ENCODE measurements at places on chromosomes 4 and X. TPM values are rescaled to one million over a fixed set of nuclear protein-coding genes. Genes with fewer than 3 reads are reported as not detected.

DNA sequence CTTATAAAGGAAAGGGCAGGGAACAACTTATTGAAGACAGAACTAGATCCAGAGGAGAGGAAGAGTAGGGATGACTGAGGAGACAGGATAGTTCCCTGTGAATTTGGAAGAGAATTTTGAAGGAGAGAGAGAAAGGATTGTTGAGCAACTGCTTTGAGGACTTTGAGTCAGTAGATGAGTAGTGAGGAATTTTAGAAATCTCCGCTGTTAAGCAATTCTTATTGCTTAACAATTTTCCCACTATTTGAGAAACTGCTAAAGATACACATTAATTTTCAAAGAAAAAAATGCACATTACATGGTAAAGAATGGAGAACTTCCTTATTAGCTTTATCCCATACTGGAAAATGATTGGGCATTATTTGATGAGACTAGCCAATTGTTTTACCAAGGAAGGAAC is 116.3 kb upstream of the NRK start:
- H3K4me3 ChIP-seq: no peak overlapping the region
- H3K4me1 ChIP-seq: no peaks in the 10 kb centered on the region
- no peaks in the 10 kb centered on the region for H3K36me3 ChIP-seq
- no peak overlapping the region for H3K27ac ChIP-seq

- DNase-seq: no peak
- peaks cover 8% of the 10 kb centered on the region for H3K27me3 ChIP-seq
- H3K36me3 ChIP-seq: no peaks in the 10 kb centered on the region
- no peaks in the 10 kb centered on the region for H3K4me1 ChIP-seq
- H3K27ac ChIP-seq: no peak overlapping the region
These were observed 209.8 kb upstream of the NOCT start for GRCh38 chr4:138805736-138806135.

- no peak overlapping the region for H3K4me3 ChIP-seq
- H3K4me1 ChIP-seq: no peaks in the 10 kb centered on the region
- no peaks in the 10 kb centered on the region for H3K27me3 ChIP-seq
- H3K36me3 ChIP-seq: no peaks in the 10 kb centered on the region
- no peak for DNase-seq
These were observed 98.8 kb upstream of the EGFL6 start for GRCh38 chrX:13470685-13470977.

The ARX gene
- total RNA-seq: not detected

GRCh38 chr4:10619220-10619619 is 65.3 kb downstream of the CLNK start:
- H3K4me3 ChIP-seq: no peak overlapping the region
- DNase-seq: no peak
- H3K36me3 ChIP-seq: no peaks in the 10 kb centered on the region
- H3K27me3 ChIP-seq: no peaks in the 10 kb centered on the region

- no peak overlapping the region for H3K4me3 ChIP-seq
- DNase-seq: no peak
- H3K27ac ChIP-seq: no peak overlapping the region
These were observed 155.3 kb upstream of the EDNRA start for GRCh38 chr4:147325571-147325981.

GRCh38 chr4:38572793-38573192 is 91.2 kb upstream of the KLF3 start:
- H3K4me3 ChIP-seq: no peak overlapping the region
- no peak overlapping the region for H3K27ac ChIP-seq
- DNase-seq: no peak
- H3K36me3 ChIP-seq: no peaks in the 10 kb centered on the region
- no peaks in the 10 kb centered on the region for H3K4me1 ChIP-seq

DNA sequence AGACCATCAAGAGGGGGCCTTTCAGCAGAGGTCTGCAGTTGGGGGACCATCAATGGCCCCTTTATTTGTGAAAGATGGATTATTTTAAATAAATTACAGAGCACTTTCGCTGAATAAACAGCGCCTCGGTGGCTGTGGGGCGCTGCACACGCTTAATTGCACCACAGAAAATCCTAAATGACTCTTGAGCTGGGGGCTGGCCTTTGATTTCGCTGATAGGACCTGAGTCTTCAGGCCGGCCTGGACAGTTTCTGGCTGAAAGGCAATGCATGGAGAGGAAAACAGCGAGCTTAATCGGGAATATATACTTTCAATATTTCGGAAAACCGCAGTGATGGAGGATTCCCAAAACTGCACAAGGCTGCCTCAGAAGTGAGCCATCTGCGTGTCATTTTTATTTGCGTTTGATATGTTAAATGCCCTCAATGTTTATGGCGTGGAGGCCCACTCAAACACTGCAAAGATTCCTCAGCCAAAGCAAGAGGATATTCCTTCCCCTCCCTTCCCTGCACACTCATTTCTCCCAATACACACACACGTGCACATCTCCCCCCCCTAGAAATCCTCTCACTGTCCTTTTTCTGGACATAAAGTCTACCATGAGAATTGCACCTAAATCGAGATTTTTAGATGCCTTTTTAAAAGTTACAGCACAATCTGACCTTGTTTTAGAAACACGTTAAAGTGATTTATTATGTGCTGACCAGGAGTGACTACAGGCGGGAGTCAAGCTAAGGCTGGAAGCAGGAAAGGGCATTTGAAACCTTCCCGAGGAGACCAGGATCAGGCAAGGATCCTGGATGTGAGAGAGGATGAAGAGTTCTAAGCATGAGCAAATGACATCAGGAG is 340.7 kb downstream of the RAB28 start:
- DNase-seq: no peak
- no peaks in the 10 kb centered on the region for H3K4me1 ChIP-seq
- no peak overlapping the region for H3K4me3 ChIP-seq
- H3K36me3 ChIP-seq: no peaks in the 10 kb centered on the region

The LIN54 gene
- 18.2 TPM for total RNA-seq

DNA sequence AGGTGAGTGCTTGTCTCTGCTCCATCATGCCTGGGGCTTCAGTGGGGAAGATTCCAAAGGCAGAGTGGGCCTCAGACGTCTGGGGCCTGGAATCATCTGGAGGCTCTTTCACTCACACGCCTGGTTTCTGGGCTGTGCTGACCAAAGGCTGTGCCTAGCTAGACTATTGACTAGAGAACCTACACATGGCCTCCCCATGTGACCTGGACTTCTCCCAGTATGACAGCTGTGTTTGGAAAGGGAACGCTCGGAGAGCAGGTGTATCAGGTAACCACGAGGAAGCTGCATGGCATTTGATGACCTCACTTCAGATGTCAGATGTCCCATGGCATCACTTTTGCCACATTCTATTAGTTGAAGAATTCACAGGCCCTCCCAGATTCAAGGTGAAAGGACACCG is 51.0 kb downstream of the ADGRL3 start:
- no peaks in the 10 kb centered on the region for H3K36me3 ChIP-seq
- no peak for DNase-seq
- H3K27me3 ChIP-seq: no peaks in the 10 kb centered on the region

DNA sequence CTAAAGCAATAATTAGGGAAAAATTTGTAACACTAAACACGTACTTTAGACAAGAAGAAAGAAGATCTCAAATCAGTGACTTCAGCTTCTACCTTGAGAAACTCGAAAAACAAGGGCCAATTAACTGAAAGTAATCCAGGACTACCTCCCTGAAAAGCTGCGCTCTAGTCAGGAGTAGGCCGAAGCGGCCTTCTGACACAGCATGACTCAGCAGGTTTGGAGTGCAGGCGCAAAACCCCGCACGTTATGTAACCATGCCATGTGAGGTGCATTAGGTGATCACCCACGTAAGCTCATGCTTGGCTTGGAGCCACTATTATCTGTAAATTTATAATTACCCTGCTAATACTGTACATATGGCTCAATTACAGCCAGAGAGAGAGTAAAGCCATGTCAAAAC is 52.8 kb upstream of the CCDC149 start:
- H3K27ac ChIP-seq: no peak overlapping the region
- no peaks in the 10 kb centered on the region for H3K27me3 ChIP-seq
- H3K4me1 ChIP-seq: no peaks in the 10 kb centered on the region
- no peak overlapping the region for H3K4me3 ChIP-seq
- H3K36me3 ChIP-seq: no peaks in the 10 kb centered on the region
- DNase-seq: no peak

The GPR173 gene
- 2.4 TPM for total RNA-seq

DNA sequence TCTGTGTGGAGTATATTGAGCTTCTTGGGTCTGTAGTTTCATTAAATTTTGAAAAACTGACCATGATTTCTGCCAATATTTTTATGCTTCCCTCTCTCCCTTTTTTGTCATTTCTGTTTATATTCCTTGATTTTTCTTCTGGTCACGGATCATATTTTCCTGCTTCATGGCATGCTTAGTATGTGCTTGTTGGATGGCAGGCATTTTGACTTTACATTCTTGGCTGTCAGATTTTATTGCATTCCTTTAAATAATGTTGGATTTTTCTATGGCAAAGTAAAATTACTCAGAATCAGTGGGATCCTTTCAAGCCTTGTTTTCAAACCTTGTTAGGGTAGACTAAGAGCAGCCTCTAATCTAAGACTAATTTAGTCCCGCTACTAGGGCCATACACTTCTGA is 531.8 kb downstream of the IL15 start:
- H3K36me3 ChIP-seq: no peaks in the 10 kb centered on the region
- no peak overlapping the region for H3K4me3 ChIP-seq
- DNase-seq: no peak
- H3K4me1 ChIP-seq: no peaks in the 10 kb centered on the region

The CT45A5 gene
- total RNA-seq: not detected

All from adrenal gland (tissue), 19 donors.